ENCODE measurements at places on chromosomes 3 and 15.

GRCh38 chr3:114519415-114519814, 225.6 kb downstream of the TIGIT start:
- DNase-seq, result no peak

GRCh38 chr3:14512281-14512941, 27.7 kb downstream of the GRIP2 start:
- DNase-seq, result no peak

DNA sequence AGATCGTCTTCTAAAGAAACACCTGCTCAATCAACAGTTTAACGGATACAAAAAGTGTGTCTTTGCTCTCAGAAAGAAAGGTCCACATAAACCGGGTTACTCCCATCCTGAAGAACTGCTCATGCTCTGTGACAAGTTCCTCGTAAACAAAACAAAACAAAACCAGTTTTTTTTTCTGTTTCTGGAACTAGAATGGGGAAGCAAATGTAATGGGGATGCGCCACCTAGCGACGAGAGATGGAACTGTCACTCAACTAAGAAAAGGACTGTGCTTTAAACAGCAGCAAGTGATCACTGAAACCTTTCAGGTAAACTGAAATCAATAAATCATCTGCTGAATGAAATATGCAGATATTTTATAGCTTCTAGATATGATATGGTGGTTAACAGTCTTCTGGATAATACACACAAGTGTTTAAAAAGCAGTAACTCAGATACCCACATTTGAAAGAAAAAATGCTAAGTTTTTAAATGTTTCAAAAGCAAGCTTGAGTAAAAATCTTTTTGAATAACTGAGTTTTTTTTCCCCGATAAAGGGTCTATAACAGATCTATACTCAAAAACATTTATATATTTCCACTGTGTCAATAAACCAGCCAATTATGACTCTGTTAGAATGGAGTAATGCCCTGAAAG, 10.9 kb downstream of the TM2D3 start:
- DNase-seq, result peak; percentile 86

- DNase-seq, result no peak
These were observed 62.2 kb downstream of the SLC15A2 start for GRCh38 chr3:121956363-121956762.

GRCh38 chr3:17129556-17129955, 244.8 kb downstream of the PLCL2 start:
- no peak for DNase-seq

DNA sequence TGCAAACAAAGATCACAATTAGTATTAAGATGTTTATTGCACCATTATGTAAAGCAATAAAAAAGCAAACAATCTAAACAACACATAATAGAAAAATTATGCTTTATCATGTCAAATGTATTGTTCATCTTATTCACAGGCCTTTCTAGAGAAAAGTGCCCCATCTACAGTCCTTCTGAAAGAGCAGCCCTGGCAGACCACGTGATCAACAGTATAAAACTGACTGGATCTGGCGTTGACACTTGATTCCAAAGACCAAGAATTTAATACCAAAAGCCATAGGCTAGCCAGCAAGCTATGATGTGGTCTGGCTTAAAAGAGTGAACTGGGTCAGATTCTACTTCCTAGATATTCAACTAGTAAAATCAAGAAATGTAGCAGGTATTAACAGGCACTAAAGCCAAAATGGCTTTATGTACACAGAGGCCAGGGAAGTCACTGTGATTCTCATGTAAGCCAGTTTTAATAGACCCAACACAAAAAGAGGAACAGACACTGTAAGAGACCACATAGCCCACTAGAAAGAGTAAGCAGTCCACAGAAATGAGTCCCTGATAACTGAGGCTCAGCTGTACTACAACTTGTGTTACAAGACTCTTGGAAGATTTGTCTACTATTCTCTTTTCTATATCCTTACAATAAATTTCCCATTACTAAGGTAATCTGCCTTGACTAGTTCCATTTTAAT, 32.5 kb downstream of the DMXL2 start:
- peak; percentile 80 for DNase-seq
